ENCODE measurements at places on chromosomes 12 and 14.

DNA sequence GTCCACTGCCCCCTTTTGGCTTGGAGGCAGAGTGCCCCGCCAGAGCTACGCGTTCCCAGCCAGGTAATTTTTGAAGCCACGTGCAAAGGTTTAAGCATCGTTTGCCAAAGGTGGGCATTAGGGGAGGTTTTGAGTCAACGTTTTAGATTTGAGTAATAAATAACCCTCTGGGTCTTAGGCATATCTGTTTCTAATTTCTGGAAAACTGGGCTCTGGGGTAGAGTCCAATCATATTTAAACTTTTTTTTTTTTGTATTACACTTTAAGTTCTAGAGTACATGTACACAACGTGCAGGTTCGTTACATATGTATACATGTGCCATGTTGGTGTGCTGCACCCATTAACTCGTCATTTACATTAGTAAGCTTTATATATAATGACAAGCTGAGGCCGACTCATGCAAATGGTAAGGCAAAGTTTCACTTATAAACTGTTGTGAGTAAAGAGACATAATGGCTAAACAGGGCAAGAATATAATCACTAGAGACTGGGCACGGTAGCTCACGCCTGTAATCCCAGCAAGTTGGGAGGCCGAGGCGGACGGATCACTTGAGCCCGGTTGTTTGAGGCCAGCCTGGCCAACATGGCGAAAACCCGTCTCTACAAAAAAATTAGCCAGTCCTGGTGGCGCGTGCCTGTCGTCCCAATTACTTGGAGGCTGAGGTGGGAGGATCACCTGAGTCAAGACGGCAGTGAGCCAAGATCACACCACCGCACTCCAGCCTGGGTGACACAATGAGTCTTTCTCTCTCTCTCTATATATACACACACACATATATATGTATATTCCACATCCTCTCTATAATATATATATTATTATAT is 491 bp upstream of the NR2C1 start:
- DNase-seq, result no peak

DNA sequence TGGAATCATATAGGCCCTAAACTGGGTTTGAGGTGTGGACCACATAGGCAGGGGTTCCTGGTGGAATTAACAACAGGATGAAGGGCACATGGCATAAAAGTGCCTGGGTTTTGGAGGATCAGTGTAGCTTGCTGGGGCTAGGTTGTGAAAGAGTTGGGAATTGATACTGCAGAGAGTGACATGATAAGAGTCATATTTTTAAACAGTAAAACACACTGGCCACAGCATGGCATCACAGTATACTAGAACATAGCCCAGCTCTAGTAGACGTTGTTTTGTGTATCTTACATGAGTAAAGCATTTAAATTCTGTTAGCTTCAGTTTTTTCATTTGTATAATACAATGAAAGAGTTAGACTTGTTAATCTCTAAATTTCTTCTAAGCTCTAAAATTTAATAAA is 102.0 kb downstream of the POLR3B start:
- no peak for DNase-seq

- no peak for DNase-seq
These were observed 130.7 kb upstream of the HIF1A start for GRCh38 chr14:61564618-61565091.

DNA sequence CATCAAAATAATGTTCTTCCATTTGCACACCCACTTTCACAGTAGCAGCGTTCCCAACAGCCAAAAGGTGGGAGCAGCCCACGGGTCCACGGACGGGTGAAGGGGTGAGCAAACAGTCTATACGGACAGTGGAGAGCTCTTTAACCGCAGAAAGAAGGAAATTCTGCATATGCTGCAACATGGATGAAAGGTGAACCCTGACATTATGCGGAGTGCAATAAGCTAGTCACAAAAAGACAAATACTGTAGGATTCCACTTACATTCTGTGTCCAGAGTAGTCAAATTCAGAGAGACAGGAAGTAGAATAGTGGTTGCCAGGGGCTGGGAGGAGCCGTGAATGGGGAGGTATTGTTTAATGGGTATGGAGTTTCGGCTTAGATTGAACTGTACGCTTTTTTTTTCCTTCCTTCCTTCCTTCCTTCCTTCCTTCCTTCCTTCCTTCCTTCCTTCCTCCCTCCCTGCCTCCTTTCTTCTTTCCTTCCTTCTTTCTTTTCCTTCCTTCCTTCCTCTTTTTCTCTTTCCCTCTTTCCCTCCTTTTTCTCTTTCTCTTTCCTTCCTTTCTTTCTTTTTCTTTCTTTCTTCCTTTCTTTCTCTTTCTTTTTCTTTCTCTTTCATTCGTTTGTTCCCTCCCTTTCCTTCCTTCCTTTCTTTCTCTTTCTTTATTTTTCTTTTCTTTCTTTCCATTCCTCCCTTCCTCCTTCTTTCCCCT is 15.8 kb upstream of the ANKRD9 start:
- DNase-seq, result peak; percentile 39

GRCh38 chr14:58979325-58979724 is 209.1 kb upstream of the DAAM1 start:
- DNase-seq, result no peak

DNA sequence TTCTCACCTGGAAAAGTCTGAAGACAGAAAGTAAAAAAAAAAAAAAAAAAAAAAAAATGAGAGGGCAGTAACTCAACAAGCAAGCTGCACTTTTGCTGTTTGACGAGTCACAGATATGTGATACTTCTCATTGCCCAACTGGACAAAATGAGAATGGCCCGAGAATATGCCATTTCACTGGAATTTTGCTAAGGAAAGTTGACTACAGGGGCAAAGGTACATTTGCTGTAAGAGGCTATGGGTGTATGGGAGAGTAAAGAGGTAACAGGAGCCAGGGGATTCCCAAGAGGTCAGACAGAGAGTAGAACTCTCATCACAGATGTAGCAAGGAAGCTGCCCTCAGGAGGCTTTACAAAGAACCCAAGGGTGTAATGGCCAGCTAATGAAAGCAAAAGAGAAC is 22.9 kb downstream of the KIF21A start:
- DNase-seq, result no peak

DNA sequence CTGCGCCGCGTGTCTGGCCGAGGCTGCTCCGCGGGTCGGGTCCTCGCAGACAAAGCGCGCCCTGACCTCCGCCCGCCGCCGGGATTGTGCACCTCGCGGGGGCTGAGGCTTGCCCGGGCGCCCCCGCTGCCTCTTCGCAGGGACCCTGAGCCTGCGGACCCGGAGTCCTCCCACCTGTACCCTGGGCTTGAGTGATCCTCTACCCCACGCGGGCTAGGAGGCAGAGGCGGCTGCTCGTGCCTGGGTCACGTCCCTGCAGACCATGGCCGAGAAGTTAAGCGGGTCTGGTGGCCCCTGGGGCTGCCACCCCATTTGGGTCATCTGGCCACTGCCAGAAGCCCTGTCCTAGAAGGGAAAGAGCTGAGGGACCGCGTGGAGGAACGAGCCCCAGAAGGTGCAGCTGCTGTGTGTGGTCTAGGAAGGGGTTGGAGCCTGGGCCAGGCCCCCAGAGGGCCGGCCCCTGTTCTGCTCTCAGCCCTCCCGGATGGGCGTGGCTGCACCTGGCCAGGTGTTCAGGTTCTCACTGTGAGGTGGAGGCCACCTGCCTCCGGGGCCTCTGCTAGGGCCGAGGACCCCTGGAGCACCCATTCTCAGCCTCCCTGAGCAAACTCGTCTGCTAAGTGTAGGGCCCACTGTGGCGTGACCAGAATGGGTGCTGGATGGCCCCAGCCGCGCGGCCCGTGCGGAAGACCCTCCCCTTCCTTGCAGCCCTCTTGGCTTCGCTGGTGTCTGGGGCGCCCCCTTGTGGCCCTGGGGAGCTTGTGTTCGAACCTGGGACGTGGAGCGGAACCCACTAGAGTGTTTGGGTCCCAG is 49.6 kb downstream of the LRCOL1 start:
- DNase-seq, result peak; percentile 72

- no peak for DNase-seq
These were observed 2.8 kb downstream of the KRT7 start for GRCh38 chr12:52235822-52236361.

DNA sequence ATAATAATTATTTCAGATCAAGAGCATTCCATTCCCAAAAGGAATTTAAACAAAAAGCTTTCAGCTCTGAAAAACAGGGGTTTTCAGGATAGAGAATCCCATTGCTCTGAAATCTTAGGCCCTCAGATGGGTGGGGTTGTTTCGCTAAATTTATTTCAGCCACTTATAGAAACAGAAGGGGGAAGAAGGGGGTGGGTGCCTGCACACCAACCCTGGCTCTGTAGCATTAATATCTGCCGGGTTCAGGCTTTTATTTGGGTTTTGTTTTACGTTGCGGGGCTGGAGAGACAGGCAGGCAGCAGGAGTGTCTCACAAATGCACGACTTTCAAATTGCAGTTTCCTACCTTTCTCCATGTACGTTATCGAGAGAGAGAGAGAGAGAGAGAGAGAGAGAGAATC is 12.5 kb upstream of the ZFP36L1 start:
- DNase-seq, result no peak

GRCh38 chr12:25590011-25590721 is 37.1 kb upstream of the LMNTD1 start:
- DNase-seq, result no peak

DNA sequence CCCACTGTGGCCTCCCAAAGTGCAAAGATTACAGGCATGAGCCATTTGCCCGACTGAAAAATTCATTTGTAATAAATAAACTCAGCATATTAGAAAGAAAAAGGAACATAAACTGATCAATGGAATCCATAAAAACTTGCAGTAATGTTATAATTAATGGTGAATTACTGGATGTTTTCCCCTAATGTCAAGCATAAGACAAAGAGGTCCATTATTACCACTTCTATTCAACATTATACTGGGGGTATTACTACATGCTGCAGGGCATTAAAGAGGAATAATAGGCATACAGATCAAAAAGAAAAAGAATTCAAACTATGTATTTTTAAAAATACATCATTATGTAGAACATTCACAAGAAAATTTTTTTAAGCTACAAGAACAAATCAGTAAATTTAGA is 926.8 kb downstream of the LRFN5 start:
- DNase-seq, result no peak

DNA sequence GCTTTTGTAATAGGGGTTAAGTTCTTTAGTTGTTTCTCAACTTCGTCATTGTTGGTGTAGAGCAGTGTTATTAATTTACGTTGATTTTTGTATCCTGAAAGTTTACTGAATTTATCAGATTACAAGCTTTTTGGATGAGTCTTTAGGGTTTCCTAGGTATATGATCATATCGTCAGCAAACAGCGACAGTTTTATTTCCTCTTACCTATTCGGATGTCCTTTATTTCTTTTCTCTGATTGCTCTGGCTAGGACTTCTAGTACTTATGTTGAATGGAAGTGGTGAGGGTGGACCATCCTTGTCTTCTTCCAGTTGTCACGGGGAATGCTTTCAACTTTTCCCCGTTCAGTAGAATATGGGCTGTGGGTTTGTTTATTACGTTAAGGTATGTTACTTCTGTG is 37.8 kb downstream of the AEBP2 start:
- no peak for DNase-seq

- DNase-seq, result no peak
These were observed 17.6 kb upstream of the CRIP2 start for GRCh38 chr14:105456736-105457617.

DNA sequence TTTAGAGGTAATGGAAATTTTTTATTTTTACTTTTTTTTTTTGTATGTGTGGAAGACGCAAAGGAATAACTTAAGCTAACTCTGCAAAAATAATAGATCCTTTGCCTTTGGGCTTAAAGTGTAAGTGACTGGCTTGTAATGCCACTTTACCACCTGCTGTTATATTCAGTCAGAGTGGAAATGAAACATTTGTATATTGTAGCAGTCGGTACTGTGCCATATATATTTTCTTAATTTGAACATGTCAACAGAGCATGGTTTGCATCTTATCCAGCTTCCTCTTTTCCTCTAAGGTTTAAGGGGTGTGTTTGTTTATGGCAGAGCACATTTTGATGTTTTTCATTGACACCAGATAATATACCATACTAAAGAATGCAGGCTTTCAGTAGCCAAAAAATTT is 176.6 kb downstream of the TRHDE start:
- no peak for DNase-seq

- no peak for DNase-seq
These were observed at the start of gene A2M for GRCh38 chr12:9115731-9116559. Gene A2M, minus strand, starts transcription at chr12:9115919. Its CDS starts 70 bp downstream, at chr12:9115849.

DNA sequence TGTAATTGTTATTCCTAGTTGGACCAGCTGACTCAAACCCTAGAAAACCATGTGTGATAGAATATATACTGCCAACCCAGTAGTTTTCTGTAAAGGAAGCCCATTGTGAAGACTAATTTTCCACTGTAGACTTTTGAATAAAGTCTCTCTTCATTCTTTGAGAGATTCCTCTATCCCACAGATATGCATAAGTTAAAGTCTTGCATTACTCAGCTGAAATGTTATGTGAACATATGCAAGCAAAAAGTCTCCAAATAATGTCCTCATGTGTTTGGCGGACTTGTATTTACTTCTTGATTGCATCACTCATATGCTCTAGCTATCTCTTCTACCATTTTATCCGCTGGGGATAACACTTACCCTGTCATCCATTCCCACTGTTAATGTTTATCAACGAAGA is 35.1 kb upstream of the OTOGL start:
- DNase-seq, result no peak

- no peak for DNase-seq
These were observed 248.5 kb upstream of the FBXO33 start for GRCh38 chr14:39680777-39681176.

- DNase-seq, result no peak
These were observed 136.1 kb upstream of the CCND2 start for GRCh38 chr12:4137441-4137840.

DNA sequence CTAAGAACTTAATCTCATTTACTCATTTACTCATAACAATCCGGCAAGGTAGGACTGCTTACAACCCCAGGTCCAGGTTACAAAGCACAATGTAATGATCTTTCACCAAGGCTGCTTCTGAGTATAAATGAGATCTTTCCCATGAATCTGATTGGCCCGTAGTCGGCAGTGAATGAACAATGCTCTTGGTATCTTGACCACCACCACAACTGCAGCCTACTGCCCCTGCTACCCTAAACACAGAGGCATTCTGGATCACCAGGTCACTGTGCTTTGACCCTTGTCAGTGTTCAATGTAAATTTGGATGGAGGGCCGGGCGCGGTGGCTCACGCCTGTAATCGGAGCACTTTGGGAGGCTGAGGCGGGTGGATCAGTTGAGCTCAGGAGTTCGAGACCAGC is 15.9 kb downstream of the FAM181A start:
- no peak for DNase-seq

GRCh38 chr14:74949859-74950573 is 5.4 kb downstream of the PGF start:
- DNase-seq, result no peak

All from AML-193 (cell line).